NCI-H1436 treated with DMSO at 0.1 percent for 48 hours (cell line): ENCODE measurements at places on chromosomes 1 and 21.

DNA sequence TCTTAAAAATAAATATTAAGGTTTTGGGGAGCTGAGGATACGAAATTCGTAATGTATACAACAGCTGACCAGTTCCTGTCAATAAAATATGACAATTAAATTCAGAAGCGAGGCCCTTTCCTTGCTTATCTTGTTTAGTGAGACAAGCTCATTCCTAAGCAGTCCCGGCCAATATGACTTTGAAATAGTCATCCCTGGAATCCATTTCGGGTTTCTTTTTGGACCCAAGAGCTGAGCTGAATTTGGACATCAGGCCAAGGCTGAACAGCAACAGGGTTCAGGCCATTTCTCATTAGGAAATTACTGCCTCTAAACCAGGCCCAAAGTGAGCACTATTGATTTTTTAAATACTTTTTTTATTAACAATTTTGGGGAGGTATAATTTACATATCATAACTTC, 17.3 kb upstream of the FMN2 start:
- no peak for DNase-seq

- no peak for DNase-seq
These were observed 500 bp upstream of the DOCK7 start for GRCh38 chr1:62688687-62689085.

DNA sequence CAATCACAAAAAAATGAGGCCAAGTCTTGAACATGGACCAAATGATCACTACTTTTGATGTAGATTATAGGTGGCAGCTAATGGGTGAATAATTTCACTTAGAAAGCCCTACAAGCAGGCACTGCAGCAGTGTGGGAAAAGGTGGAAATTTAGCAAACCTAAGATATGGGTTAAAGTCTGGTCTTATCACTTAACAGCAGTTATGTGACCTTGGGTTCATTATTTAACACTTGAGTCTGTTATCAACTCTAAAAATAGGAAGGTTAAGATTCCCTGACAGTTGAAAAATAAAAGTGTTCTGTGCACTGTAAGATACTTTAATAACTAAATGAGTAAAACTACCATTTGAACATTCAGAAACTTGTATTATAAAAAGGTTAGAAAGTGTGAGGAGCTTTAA, 47.5 kb downstream of the SSX2IP start:
- no peak for DNase-seq

- no peak for DNase-seq
These were observed 2.8 kb upstream of the FAM131C start for GRCh38 chr1:16076031-16076864.

GRCh38 chr1:40879482-40880175, 17.5 kb upstream of the CITED4 start:
- DNase-seq = no peak

DNA sequence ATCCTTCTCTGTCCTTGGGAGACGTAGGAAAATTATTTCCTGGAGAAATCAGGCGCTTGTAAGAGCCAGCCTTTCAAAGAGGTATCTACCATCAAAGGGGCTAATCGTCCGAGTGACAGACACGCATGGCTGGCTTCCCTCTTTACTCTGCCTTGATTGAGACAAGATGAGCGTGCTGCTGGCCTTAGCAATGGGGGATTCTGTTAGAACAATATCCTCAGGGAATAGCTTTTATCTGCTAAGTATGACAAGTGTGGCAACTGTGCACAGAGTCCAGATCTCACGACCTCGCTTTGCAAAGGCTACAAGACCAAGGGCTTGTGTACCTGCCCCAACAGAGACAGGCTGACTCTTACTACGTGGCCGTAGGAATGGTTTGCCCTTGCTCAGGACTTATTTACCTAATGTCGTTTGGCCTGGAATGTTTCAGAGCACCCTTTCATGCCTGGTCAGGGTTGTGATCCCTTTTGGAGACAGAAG, 417.1 kb downstream of the KIF26B start:
- DNase-seq = no peak
